GM12892 (cell line): ENCODE measurements at places on chromosomes 5 and 9.

DNA sequence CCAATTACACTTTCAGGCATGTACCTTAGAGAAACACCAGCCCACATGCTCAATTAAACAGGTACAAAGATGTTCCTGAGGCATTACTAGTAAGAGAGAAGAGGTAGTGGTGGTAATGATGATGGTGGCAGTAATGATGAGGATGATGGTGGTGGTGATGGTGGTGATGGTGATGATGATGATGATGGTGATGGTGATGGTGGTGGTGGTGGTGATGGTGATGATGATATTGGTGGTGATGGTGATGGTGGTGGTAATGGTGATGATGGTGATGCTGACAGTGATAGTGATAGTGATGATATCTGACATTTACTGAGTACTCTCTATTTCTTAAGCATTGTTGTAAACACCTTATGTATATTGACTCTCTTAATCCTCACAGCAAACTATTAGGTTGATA lies 318.4 kb downstream of the NSG2 start:
- DNase-seq = no peak

- peak; percentile 54 for DNase-seq
Measured at GRCh38 chr9:124254261-124254682, 3.5 kb upstream of the NEK6 start.

DNA sequence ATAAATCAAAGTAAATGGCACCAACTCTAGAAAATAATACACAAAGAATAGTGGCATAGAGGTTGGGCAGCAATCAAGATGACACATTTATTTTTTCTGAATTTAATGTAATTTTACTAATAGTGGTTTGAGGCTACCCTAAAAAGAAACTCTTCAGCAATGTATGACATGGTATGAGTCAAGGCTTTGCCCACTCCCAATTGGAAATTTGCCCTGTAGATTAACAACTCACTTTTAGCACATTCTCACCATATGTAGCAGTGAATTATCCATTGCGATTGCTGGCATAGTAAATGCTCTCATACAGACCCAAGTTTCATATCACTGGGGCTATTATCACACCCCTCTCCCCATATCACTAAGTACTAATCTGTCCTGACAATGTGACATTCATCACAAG lies 832.1 kb upstream of the ZNF608 start:
- DNase-seq = no peak

GRCh38 chr5:171309276-171310211 lies 496 bp downstream of the TLX3 start:
- no peak for DNase-seq

- no peak for DNase-seq
Measured at GRCh38 chr5:138783976-138784375, 30.8 kb downstream of the CTNNA1 start.

DNA sequence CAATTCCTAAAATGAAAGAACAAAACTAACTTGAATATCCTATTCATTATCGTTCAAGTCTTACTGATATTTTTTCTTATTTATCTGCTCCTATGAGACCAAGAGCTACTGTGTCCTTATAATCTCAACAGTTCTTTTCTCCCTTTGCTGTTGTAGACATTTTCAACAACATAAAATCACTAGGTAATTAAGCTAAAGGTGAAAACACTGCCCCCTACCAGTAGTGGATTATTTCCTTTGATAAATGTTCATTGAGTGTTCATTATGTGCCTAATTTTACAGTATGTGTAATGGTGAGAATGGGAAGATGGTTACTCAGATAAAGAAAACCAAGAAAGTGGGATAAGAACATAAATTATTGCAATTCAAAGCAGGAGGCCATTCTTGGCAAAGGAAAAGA lies 41.4 kb upstream of the PAPPA start:
- DNase-seq = no peak

DNA sequence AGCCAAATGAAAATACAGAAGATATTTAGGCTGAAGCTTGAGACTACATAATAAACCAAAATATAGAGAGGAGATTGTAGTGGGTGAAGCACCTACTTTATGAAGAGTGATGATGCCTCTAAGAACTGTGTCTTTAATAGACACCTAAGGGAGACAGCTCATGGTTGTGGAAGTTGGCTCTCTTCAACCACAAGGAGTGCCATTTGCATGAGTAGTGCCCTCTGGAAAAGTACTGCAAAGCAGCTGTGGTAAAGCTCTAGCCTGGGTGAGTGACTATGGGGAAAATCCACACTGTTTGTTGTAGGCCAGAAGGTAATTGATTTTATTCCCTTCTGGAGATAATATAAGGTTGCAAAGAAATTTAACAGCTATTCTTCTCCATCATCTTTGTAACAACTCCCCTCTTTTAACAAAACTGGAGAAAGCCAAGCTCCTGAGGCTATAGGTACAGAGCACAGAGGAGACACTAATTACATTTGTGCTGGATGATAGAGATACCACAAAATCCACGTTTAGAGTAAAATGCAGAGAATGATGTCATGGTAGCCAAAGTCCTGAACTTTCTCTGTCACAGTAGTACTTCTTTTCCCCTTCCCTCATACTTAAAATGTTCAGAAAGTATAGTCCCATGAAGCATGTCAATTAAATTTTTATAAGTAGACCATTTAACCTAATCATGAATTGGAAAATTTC lies 122.8 kb downstream of the STARD4 start:
- DNase-seq = no peak

DNA sequence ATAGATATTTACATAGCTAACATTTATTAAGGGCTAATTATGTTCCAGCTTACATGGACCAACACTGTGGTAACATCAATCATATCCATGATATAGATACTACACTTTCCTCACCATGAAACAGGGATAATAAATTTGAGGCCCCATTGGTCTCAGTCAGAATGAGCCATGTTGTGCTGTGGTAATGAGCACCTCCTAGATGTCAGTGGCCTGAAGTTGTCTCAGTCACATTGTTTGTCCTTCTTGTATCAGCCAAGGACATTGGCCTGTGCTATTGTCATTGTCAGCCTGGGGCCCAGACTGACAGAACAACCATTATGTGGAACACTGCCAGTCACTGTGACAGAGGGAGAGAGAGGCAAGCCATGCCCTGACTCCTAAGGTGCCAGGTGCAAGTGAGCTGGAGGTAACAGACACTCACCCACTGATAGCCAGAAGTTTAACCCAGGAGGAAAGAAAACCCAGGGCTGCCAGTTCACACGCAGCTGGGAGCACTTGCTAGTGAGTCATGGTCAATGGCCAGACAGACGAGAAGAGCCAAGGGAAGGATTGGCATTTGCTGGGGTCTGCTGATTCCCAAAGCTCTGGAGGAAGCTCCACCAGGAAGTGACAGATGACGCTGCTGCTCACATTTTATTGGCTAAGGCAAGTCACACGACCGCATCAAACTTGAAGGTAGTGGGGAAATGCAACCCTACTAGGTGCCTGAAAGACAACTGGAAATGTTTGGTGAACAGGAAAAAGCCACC lies 224.2 kb downstream of the MELK start:
- DNase-seq = no peak

GRCh38 chr5:135724617-135725016 lies 109.8 kb upstream of the SLC25A48 start:
- DNase-seq = no peak

DNA sequence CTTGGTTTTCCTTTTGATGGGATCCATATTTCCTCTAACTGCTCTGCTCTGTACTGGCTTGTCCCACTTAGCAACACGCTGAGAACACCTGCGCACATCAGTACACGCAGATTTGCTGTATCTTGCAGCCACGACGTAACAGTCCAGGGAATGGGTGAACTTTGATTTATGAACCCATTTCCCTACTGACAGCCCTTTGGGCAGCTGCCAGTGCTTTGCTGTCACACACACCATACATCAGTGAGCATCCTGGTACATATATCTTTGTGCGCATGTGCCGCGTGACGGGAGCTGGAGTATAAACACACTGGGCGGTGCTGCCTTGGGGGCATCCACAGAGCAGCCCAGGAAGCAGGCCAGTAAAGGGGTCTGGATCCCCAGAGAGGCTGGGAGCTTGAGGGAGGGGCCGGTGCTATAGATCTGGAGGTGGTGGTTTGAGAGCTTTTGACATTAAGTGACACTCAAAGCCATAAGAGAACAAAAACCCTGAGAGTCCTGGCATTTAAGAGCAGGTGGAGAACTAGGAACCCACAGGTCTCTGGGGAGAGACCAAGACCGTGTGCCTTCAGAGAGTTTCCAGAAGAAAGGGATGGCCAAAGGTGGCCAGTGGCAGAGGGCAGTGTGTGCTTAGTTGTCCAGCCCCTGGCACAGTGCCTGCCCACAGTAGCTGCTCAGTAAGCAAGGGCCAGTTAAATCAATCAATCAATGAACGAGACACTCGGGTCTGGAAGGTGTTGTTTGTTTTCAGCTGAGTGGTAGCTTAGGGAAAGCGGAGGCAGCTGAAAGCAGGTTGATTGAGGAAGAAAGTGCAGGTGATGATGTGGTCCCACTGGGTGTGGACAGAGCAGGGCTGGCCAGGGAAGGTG lies 53.7 kb downstream of the LMX1B start:
- DNase-seq = no peak

- no peak for DNase-seq
Measured at GRCh38 chr5:165188556-165189175, 1683.2 kb downstream of the MAT2B start.

DNA sequence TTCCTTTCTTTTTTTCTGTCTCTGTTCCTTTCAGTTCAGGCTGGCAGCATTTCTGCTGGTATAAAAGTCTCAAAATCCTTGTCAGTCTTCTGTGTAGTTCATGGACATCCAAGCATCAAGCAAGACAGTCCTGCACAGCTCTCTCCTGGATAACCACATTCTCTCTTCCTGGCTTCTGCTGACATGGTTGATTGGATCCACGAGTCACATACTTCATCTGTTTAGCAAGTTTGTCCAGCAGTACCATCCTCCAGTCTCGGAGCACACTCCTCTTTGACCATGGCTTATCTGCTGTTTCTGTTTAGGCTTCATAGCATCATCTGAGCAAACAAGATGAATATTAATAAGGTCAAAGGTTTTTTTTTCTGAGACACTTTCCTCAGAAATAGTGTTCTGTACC lies 220.8 kb downstream of the KDM4C start:
- DNase-seq = no peak

DNA sequence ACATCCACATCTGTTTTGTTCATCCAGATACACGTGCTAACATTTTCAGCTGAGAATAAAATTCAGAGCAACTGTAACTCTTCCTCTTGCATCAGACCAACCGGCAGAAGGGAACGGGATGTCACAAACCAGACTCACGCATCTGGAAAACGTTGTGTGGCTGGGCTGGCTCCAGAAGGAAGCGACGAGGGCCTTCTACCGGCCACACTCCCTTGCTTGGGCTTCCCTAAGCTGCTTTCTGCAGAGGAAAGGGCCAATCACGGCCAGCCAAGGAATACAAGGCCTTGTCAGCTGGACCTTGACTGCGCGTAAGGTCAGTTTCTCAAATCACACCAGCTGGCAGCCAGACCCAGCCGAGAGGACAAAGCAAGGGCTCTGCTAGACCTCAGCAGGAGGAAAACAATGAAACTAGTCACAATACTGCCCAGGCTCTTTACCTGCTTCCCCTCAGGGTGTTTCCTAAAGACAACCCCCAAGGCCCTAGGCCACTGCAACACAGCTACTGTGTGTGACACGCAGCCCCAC lies 106.1 kb downstream of the THBS4 start:
- no peak for DNase-seq

GRCh38 chr5:93394301-93394700 lies 186.7 kb downstream of the NR2F1-AS1 start:
- no peak for DNase-seq

GRCh38 chr5:105684799-105685198 lies 1985.9 kb downstream of the EFNA5 start:
- DNase-seq = no peak

GRCh38 chr5:126464016-126464415 lies 40.8 kb downstream of the GRAMD2B start:
- no peak for DNase-seq

GRCh38 chr5:37710965-37711364 lies 128.9 kb downstream of the GDNF start:
- DNase-seq = no peak
